NCI-H2081 (cell line): ENCODE measurements at places on chromosomes 11 and 22.

- no peak for DNase-seq
Measured at GRCh38 chr11:32435511-32435941, at the start of gene WT1. Gene WT1 (minus strand): TSS chr11:32435539.

DNA sequence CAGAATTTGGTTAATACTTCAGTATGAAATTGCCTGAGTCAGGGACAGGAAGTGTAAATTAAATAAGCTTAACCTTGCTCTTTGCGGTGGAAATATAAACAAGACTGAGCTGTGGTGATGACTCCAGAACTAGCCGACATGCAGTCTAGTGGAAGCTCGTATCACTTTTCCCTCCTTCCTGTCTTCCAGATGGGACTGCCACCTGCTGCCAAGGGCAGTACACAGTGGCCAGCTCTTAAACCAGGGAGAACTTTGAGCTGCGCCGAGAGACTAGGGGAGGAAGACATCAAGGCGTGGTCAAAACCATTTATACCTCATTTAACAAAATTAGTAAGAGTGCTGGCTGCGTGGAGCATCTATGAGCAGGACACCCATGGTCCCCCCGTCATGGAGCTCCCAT, 31.3 kb upstream of the CTTN start:
- DNase-seq = no peak

DNA sequence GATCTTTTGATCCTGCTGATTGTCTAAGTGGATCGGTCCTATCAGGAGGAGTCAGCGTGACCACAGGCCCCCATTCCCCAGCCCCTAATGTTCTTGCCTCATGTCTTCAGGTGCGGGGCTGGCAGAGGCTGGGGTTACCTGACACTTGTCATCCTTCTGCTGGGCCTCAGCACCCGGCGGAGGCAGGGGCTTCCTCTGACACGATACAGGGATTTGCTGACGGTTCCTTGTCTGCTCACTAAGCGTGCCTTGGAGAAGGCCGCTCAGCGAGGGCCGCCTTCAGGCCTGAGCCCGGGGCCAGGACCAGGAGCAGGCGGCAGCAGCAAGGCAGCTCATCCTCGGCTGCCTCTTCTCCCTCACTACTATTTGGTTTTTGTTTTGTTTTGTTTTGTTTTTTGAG, 45.7 kb upstream of the KCNQ1OT1 start:
- DNase-seq = no peak

DNA sequence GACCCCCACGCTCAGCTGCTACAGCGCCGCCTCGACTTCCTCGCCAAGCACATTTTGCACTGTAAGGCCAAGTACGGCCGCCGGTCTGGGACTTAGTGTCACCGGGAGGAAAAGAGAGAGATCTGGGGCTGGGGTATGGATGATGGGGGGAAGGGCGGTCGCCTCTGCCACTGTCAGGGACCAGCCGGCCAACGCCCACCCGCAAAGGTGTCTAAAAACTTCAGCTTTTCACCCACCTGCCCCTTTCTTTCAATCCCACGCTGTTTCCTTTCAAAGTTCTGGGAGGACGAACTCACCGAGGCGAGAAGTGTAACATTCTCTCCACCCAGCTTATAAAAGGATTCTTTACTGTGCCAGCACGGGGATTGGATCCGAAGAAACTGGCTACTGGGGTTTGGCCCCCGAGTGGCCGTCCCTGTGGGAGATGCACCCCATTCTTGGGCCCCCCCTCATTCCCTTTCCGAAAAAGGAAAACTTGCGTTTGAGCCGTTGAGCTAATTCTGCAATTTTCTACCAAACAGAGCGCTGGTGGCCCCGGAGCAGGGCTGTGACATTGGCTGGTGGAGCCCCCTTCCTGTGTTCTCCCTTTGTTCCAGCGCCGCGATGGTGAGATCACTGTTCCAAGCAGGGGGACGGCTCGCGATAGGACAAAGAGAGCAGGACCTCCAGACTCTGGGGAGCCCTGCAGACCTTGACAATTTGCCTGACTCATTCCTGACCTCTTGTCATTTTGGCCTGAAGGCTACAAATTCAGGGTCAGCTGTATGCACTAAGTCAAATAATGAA, 1.8 kb downstream of the FJX1 start:
- peak; percentile 40 for DNase-seq

- no peak for DNase-seq
Measured at GRCh38 chr11:86251345-86251744, 6.8 kb downstream of the EED start.

DNA sequence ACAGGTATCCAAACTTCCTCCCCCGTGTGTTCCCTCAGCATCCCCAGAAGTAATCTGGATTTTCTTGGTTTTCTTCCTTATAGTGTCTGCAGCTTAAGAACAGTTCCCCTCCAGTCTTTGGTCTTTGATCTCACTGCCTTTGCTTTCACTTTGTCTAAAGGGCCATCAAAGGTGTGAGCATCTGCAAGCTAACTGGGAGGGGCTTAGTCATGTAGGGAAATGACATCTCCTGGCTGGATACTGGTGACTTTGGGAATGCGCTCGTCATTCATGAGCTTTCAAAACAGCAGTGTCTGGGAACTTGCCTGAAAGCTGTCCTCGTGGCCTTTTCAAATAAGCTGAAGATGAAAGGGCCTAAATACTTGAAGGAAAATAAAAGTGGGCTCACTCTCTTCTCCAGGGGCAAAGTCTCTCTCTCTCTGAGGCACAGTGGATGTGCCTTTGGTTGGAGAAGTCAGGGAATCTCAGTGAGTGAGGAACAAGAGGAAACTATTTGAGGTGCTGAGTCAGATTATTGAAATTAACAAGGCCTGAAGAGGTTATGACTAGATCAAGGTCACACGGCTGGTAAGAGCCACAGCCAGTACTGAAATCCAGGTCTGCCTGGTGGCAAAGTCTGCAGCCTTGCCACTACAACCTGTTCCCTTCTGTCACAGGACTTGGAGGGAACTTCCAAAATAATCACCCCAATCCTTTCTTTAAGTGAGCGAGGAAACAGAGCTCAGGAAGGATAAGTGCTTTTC, 45.6 kb upstream of the TENM4 start:
- no peak for DNase-seq

- DNase-seq = peak; percentile 49
Measured at GRCh38 chr11:60905551-60906113, 753 bp downstream of the PRPF19 start.

DNA sequence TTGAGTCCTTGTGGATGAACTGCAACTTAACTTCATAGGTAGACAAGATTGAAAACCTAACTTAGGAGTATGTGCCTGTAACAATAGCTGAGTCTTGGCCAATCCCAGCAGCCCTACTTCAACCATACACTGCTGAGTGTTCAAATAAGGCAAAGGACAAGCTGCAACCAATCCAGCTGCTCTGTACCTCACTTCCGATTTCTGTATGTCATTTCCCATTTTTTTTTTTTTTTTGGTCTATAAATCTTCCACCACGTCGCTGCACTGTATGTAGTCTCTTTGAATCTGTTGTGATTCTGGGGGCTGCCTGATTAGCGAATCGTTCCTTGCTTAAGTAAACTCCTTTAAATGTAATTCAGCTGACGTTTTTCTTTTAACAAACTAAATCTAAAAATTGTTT, 35.4 kb upstream of the FLI1 start:
- no peak for DNase-seq

DNA sequence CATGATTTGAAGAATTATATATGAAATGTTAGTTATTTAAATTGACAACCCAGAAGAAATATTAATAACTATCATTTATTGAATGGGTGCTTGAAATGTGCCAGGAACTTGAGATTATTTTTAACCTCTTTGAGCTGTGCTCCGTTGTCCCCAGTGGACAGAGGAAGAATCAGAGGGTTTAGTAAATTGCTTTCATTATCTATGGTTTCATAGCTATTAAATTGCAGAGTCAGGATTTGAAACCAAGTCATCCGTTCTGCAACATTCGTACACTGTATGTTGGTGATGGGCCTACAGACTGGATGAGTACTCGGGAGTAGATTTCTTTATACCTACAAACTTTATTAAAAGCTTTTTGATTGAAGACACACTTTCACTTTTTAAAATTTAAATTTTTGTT, 4.9 kb downstream of the HSD17B12 start:
- DNase-seq = no peak

GRCh38 chr11:128507936-128508335, 79.4 kb downstream of the ETS1 start:
- DNase-seq = no peak

DNA sequence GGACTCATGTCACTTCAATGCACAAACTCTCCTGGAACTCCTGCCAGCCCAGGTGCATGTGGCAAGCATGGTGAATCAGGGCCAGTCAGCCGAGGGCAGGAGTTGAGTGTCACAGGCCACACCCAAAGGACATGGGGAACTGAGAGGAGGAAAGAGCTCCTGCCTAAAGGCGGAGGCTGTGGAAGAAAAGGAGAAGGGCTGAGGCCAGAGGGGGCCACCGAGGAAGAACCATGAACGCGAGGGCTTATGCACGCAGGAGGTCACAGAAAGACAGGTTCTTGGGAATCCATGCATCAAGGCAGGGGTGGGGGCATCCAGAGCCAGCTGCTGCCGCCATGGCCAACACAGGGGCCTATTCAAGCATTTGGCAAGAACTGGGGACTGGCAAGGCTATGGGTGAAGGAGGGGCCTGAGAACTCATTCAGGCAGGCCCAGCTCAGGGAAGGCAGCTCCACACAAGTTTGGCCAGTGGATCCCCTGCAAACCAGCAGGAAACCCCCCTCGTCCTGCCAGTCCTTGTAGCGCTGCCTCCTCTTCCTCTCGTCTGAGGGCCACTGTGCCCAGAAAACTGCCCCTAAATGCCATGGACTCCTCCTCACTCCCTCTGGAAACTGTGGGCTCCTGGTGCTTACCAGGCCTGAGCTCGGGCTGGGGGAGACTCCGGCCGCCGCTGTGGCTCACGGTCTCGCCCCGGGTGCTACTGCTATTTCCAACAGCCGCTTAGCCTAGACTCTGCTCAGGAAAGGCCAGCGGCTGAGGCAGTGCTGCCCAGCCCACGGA, 15.4 kb downstream of the PPM1F start:
- DNase-seq = no peak

- no peak for DNase-seq
Measured at GRCh38 chr11:109026891-109027489, 362.1 kb downstream of the DDX10 start.

DNA sequence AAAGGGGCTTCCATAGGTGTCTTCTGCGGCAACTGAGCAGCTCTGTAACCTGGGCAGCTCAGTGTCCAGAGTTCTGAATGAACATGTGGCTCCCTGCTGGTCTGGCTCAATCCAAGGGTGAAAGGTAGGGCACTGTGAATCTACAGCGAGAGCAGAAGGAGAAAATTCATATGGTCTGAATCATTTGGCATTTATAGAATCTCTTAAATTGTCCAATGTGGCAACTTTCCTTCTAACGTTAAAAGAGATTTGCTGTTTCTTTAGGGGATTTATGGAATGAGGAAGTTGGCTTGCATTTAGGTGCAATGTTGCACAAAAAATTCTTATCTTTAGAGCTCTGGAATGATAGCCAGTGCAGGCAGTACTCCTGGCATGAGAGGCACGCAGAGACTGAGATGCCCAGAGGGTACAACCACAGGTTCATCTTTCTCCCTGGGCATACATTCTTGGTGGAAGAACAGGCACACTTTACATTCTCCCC, 17.0 kb downstream of the ATXN10 start:
- no peak for DNase-seq

GRCh38 chr11:107824668-107825369, 33.8 kb downstream of the SLC35F2 start:
- no peak for DNase-seq

GRCh38 chr11:30329150-30329940, 6.4 kb downstream of the ARL14EP start:
- DNase-seq = no peak

GRCh38 chr11:38131535-38131934, 1533.5 kb upstream of the RAG2 start:
- no peak for DNase-seq

- no peak for DNase-seq
Measured at GRCh38 chr11:95536047-95536690, 253.4 kb downstream of the FAM76B start.

DNA sequence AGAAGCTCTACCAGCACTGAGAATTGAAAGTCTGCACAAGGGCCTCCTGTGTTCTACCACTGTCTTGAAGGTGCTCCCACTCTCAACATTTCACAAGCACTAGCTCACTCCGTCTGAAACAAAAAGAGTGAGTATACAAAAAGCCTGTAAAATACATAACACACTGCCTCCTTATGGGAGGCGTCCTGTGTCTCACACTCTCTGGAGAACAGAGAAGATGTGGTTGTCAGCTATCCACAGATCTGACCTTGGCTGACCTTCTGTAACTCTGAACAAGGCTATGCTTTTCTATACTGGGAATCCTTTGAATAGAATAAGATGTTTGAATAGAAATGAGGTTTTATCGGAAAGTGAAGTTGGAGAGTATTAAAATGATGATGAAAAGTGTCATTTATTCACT, 171.3 kb upstream of the TMEM45B start:
- no peak for DNase-seq

DNA sequence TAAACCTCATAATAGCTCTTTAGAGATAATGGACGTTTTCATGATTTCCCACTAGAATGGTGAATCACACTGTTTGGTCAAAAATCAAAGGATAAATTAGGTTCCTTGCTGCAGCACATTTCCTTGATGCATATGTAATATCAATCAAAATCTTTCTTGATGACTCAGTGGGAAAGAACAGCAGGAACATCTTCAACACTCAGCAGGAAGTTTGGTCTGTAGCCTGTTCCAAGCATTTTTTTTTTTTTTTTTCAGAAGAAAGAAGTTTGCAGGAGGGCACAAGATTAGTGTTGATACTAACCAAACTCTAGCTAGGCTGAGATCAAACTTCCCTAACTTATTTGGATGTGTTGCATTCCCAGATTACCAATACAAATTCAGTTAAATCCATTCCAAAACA, 1529.8 kb downstream of the FAM181B start:
- DNase-seq = no peak

DNA sequence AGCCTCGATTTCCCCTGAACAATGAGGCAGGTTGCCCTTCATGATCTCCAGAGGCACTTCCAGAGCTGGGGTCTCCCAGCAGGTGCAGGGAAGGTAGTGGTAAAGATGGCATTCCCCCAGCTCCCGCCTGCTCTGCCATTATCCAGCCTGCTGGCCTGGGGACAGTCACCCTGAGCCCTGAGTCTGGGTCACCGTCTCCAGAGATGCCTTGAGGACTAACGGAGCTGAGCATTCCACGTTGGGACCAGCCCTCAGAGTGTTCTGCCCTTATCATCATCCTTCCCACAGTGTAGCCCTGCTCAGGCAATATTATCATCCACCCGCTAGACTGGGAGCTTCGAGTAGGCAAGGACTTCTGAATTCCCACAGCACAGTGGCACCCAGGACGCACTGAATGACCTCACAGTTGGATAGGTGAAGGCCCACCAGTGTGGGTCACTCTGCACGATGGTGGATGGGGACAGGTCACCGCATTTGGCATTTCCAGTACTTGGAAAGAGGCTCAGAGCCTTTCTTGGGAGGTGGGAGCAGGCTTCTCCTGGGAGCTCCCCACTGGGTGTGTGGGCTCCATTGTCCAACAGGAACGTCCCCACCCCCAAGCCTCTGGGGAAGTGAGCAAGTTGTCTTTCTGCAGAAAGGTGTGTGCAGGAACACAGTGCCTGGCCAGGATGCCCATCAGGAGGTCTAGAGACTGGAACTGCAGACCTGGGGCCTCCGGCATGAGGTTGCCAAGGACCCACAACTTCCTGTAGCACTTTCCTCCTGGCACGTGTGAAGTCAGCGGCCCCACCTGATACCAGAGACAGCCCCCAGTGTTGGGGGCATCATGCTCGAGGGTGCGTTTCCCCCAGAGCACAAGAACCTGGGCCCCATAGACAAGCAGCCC, 51.4 kb upstream of the WNT7B start:
- no peak for DNase-seq

- no peak for DNase-seq
Measured at GRCh38 chr22:30705710-30706651, 11.3 kb downstream of the OSBP2 start.

GRCh38 chr11:5847711-5848110, 6.0 kb upstream of the OR52E6 start:
- no peak for DNase-seq

GRCh38 chr11:108835624-108836023, 170.8 kb downstream of the DDX10 start:
- DNase-seq = no peak
